Activated B cell treated with CpG ODN at 0.5 μM for 24 hours (primary cell): ENCODE measurements at places on chromosomes 4 and X. TPM values are rescaled to one million over a fixed set of nuclear protein-coding genes. Genes with fewer than 3 reads are reported as not detected.

DNA sequence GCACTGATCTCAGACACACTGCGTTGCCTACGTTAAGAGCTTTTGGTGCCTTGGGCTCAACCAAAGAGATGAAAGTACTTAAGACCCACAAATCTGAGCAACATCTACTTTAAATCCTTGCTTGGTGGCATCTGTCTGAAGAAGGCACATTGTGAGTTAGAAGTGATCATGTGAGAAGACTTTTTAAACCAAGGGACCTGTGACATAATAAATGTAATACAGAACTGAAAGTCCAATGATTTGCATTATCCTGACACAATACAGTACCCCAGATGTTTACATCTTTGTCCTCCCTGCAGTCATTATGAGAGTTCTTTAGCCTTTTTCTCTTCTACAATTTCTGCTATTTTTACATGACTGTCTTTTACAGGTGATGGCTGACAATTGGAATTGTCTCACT lies 96.7 kb upstream of the FTHL17 start:
- peaks cover 5% of the 10 kb centered on the region for H3K36me3 ChIP-seq
- no peak for DNase-seq

DNA sequence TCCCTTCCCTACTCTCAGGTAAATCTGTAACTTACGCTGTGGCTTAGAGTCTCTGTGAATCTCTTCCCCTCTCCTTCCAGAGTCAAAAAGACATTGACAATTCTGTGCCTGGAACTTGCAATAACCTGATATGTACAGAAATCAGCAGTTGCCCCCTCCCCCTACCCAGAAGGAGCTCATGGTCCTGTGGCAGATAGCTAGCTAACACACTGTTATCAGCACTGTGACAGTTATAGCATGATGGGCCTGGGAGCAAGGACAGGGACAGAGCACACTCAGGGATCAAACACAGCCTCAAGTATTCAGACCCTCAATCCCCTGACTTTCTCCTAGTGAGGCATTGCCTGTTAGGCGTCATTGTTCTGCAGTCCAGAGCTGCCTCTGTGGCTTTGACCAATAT lies 18.7 kb upstream of the MAGEA10 start:
- no peaks in the 10 kb centered on the region for H3K4me1 ChIP-seq
- no peaks in the 10 kb centered on the region for H3K27me3 ChIP-seq
- H3K27ac ChIP-seq, result no peak overlapping the region
- no peaks in the 10 kb centered on the region for H3K36me3 ChIP-seq

GRCh38 chrX:16160729-16161128 lies 6.6 kb upstream of the MAGEB17 start:
- H3K27me3 ChIP-seq, result no peaks in the 10 kb centered on the region
- H3K36me3 ChIP-seq, result no peaks in the 10 kb centered on the region
- H3K4me1 ChIP-seq, result no peaks in the 10 kb centered on the region
- DNase-seq, result no peak
- no peak overlapping the region for H3K4me3 ChIP-seq

DNA sequence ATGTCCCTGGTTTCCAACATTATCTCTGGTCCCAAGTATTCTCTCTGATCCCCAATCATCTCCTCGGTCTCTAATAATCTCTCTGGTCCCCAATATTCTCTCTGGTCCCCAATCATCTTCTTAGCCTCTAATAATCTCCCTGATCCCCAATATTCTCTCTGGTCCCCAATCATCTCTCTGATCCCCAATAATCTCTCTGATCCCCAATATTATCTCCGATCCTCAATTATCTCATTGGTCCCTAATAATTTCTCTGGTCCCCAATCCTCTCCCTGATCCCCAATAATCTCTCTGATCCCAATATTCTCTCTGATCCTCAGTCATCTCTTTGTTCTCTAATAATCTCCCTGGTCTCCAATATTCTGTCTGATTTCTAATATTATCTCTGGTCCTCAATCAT lies 16.6 kb downstream of the P2RY8 start:
- no peaks in the 10 kb centered on the region for H3K27me3 ChIP-seq
- peak overlapping the region; percentile 97 for H3K27ac ChIP-seq
- H3K4me1 ChIP-seq, result peaks cover 69% of the 10 kb centered on the region
- peak overlapping the region; percentile 32 for H3K4me3 ChIP-seq

GRCh38 chr4:189767941-189768340 lies 172.7 kb upstream of the FRG1 start:
- no peak overlapping the region for H3K4me3 ChIP-seq
- H3K4me1 ChIP-seq, result no peaks in the 10 kb centered on the region
- DNase-seq, result no peak

DNA sequence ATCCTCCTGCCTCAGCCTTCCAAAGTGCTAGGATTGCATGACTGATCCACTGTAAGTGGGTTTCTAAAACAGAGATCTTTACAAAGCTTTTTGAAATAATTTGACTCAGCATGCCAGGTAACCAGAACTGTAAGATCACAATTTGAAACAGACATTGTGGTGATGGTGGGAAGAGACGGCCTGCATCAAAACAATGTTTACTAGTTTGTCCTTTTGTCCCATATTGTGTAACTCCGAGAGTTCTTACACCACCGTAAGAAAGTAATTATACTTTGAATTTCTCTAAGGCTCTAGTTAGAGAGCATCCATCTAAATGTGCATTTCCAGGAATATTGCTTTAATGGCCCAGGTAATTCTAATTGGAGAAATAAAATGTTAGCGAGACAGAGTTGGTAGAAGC lies 594 bp upstream of the ARHGAP24 start:
- H3K4me1 ChIP-seq, result peaks cover 45% of the 10 kb centered on the region
- DNase-seq, result no peak

DNA sequence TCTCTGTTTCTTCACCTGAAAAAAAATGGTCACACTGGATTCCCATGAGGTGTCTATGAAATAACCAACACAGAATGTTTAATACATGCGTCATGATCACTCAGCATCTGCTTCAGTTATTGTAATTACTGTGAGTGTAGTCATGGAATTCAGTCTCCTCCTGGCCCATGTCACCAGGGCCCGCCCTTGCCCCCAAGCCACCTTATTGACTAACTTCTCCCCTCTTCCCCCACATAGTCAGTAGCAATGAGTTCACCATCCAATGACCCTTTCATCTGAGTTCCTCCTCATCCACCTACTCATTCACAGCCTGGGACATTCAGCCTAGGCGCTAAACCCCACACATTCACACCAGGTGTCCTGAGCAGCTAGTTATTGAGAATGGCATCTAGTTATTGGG lies 15.6 kb downstream of the PNMA6F start:
- peaks cover 26% of the 10 kb centered on the region for H3K27me3 ChIP-seq
- no peak overlapping the region for H3K4me3 ChIP-seq
- H3K27ac ChIP-seq, result no peak overlapping the region
- H3K36me3 ChIP-seq, result no peaks in the 10 kb centered on the region

GRCh38 chr4:147640331-147640730 lies 23.1 kb downstream of the TMEM184C start:
- no peak for DNase-seq
- peaks cover 12% of the 10 kb centered on the region for H3K4me1 ChIP-seq
- peaks cover 68% of the 10 kb centered on the region for H3K36me3 ChIP-seq
- no peaks in the 10 kb centered on the region for H3K27me3 ChIP-seq
- no peak overlapping the region for H3K4me3 ChIP-seq

GRCh38 chr4:7777871-7778509 lies 161.7 kb downstream of the AFAP1 start:
- H3K4me1 ChIP-seq, result no peaks in the 10 kb centered on the region
- DNase-seq, result no peak
- H3K36me3 ChIP-seq, result no peaks in the 10 kb centered on the region
- H3K27me3 ChIP-seq, result peaks cover 5% of the 10 kb centered on the region
- no peak overlapping the region for H3K4me3 ChIP-seq

The CHIC2 gene
- 17.5 and 21.6 TPM in 2 replicates for total RNA-seq

The BOD1L1 gene
- total RNA-seq, result 77.1 and 79.3 TPM in 2 replicates

The CXorf49 gene
- not detected in 2 replicates for total RNA-seq

The POF1B gene
- total RNA-seq, result 1.0 and 1.3 TPM in 2 replicates

The ATOH1 gene
- total RNA-seq, result not detected in 2 replicates
